ENCODE measurements at places on chromosomes 7 and 10.
A peak's percentile ranks its signal among the peaks of the same experiment; 100 is the strongest.

- no peak for DNase-seq
These were observed 8.8 kb downstream of the ZNHIT1 start for GRCh38 chr7:101226721-101227120.

- DNase-seq = no peak
These were observed 36.0 kb downstream of the C10orf120 start for GRCh38 chr10:122663516-122664130.

- no peak for DNase-seq
These were observed 111.5 kb upstream of the AHR start for GRCh38 chr7:17186745-17187530.

GRCh38 chr7:116236020-116236630 lies 25.8 kb downstream of the TES start:
- peak; percentile 22 for DNase-seq

DNA sequence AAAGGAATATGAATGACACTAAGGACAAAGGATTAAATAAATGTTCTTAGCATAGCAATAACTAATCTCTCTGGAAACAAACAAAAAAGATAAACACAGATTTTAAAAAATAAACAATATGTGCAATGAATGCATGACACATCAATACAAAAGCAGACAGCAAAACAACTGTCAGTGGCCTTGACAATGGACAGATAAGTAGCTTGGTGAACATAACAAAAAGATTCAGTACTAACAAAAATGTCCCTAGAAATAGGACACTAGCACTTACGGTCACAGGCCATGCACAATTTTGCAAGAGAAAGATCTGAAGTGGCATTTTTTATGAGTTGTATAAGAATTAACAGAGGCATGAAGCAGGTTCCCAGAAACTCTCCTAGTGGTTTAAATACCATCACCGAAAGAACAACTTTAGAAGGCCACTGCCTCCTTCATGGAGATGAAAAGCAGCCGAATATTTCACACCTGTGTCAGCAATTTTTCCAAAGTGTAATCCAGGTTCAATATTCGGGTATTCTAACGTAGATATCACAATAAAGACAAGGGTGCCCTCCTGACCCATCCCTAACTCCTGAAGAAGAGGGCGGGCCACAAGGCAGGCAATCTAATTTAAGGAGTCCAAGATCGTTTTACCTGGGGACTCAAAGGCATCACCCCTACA lies 231.3 kb upstream of the MKLN1 start:
- no peak for DNase-seq

- DNase-seq = no peak
These were observed 65.4 kb upstream of the ANKRD1 start for GRCh38 chr10:90986136-90986760.

- no peak for DNase-seq
These were observed 263.3 kb downstream of the SNX10 start for GRCh38 chr7:26554952-26555351.

- DNase-seq = no peak
These were observed 23.3 kb downstream of the INHBA start for GRCh38 chr7:41679566-41679965.

DNA sequence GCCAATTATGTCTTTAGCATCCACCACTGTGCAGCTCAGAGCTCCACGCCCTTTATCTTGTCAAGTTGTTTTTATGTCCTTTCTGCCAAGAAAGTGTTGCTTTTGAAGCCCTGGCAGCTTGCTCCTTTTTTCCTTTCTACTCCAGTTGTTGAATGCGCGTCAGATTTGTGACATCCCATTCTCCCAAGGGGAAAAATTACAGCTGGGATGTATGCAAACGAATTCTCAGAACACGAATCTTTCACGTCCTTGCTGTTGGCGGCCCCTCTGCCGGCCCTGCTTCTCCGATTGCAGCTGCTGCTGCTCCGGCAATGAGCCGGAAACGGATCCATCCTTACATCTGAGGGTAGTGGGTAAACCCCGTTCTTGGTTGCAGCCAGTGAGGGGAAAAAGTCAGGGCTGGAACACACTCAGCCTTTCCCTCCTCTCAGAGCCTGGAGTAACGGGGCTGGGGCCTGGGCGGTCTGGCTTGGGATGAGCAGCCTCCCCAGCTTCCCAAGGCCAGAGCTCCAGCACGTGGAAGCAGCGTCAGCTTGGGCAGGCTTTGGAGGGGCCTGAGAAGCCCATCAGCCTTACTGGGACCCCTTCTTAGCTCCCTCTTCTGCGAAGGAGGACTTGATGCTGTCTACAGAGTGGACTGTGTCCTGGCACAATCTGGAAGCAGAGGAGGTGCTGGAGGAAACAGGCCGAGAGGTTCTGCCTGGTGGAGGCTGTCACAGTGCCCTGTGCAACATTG lies 79.0 kb upstream of the CHST15 start:
- no peak for DNase-seq

DNA sequence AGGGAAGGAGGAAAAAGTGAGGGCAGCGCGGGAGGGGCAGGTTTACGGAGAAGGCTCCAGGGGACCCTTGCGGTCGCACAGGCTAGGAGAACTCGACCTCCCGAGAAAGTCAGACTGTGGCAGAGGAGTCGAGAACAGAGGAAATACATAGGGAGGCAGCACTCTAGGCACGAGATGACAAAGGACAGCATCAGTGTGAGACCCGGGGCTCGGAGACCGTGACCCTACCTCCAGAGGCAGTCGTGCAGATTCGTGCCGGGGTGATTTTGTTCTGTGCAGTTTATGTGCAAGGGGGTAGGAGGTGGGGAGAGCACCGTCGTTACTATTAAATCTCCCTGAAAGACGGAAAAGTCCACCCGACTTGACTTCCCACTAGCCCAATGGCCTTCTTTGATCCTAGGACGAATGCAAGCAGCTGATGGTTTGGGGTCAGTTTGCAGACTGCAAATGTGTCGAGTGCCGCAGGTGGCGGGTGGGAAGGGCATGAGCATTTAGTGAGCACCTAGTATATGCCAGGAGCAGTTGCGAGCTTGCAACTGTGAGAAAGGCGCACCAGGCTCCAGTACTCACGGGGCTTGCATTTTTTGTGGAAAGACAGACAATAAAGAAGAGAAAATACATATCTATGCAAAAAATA lies 674 bp upstream of the OSBPL3 start:
- no peak for DNase-seq

DNA sequence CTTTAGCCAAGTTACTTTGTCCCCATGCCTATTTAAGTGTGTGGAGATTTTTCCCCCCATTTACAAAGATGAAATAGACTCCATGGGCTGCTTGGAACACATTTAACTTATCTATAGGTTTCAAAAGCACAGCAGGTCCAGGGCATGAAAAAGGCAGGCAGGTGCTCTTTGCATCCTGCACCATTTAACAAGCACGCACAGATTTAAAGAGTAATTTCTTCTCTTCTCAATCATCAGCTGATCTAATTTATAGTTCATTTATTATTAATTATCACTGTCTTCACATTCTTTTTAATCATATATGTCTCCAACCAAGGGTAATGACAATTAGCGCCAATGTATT lies 156.8 kb downstream of the CACNA2D1 start:
- no peak for DNase-seq
